ENCODE measurements at places on chromosomes 5 and 9. TPM values are rescaled to one million over a fixed set of nuclear protein-coding genes. Genes with fewer than 3 reads are reported as not detected.

MACIR gene
- total RNA-seq = 19.8 TPM

PCDH12 gene
- total RNA-seq = not detected

TRPM6 gene
- 1.4 TPM for total RNA-seq

C6 gene
- not detected for total RNA-seq

CTXN3 gene
- total RNA-seq = not detected

IFNA13 gene
- not detected for total RNA-seq

PRR16 gene
- total RNA-seq = not detected

GLT6D1 gene
- total RNA-seq = not detected

PCSK1 gene
- total RNA-seq = 0.16 TPM

GPR151 gene
- not detected for total RNA-seq

PCDHB3 gene
- not detected for total RNA-seq

Data from A549 treated with ZK216348 at 1 μM for 4 hours (cell line).